ENCODE measurements at places on chromosomes 4 and X. TPM values are rescaled to one million over a fixed set of nuclear protein-coding genes. Genes with fewer than 3 reads are reported as not detected.

Gene PF4V1
- not detected for total RNA-seq

Gene MSANTD1
- total RNA-seq: 0.64 TPM

- DNase-seq: no peak
Measured at GRCh38 chr4:187451776-187452175, 543.8 kb upstream of the ZFP42 start.

DNA sequence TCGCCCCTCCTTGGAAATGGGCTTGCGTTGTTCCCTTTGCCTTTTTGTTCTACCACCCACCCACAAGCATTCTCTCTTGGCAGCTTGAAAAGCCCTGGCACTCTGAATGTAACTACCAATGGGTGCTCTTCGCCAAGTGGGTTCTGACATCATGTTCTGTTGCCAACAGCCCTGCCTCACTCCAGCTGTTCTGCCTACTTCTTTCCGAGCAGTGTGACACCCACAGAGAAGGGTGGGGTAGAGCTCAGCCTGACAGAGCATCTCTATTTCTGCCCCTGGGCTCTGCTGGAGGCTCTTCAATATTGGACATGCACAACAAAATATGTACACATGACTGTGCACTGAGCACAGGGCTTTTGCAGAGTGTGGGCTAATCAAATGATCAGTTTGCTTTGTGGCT is 15.6 kb upstream of the EXOSC9 start:
- DNase-seq: no peak

Gene BEX5
- total RNA-seq: not detected

- DNase-seq: no peak
Measured at GRCh38 chr4:36740796-36741310, 459.4 kb downstream of the DTHD1 start.

DNA sequence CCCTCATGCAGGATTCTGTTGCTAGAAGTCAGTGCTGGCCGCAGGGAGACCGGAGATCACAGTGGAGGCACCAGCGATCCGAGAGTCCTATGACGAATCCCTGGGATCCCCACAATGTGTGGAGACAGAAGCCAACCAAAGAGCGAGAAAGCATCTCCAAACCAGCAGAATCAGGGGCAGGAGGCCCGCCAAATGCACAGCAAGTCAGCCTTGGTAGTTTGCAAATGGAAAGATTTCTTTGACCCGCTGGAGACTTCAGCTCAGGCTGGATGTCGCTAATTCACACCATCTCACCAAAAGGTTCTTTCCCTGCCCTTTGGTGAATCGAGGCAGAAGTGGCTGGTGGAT is 505 bp upstream of the PKD2 start:
- no peak for DNase-seq

DNA sequence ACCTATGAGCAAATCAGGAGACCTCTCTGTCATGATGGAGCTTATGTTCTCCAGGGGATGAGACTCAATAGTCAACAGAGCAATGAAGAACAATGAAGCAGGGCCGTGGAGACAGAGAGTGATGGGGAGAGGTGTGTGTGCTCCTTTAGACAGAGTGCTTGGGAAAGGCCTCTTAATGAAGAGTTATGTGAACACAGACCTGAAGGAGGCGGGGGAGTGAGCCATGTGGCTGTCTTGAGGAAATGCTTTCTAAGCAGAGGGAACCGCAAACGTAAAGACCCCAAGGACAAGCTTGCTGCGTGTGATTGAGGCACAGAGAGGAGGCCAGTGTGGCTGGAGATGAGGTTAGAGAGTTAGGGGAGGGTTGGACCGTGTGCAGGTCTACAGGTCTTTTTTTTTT is 53.1 kb downstream of the CHRNA9 start:
- peak; percentile 13 for DNase-seq

Gene USP17L19
- total RNA-seq: not detected

GRCh38 chr4:144681806-144682205 is 35.9 kb downstream of the HHIP start:
- no peak for DNase-seq

DNA sequence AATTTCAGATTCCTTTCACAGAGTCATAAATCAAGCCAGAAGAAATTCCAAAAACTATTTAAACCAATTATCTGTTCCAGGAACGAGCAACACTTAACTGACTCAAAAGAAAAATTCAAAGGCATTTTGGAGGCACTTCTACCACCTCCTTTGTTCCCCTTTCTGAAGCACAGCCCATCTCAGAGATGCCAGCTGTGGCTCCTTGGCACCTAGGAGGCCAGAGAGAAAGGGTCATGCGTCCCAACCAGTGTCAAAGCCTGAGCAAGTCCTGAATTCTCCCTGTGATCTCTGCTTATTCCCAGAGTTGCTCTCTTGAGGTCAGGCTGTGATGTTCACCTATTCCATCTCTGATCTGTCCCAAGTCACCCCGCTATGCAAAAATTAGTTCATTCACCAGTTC is 105.0 kb upstream of the S100G start:
- DNase-seq: no peak

- peak; percentile 87 for DNase-seq
Measured at GRCh38 chr4:111639120-111639690, 506.0 kb upstream of the FAM241A start.

GRCh38 chr4:80171251-80171650 is 26.1 kb upstream of the PRDM8 start:
- peak; percentile 37 for DNase-seq

Gene VSIG4
- not detected for total RNA-seq

Gene ERCC6L
- total RNA-seq: 5.6 TPM

Gene SATL1
- not detected for total RNA-seq

DNA sequence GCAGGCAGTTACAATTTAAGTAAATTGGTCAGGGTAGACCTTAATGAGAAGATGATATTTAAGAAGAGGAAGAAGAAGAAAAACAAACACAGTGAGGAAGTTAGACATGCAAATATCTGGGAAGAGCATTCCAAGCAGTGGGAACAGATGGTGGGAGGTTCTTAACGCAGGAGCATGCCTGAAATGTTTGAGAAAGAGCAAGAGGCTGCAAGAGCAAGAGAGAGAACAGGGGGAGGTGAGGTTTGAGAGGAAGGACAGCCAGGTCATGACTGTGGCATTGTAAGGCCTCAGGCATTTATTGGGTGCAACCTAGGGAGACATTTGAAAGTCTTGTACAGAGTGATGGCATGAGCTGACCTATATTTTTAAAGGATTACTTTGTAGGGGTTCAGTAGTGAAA is 136.0 kb downstream of the UGT8 start:
- DNase-seq: no peak

DNA sequence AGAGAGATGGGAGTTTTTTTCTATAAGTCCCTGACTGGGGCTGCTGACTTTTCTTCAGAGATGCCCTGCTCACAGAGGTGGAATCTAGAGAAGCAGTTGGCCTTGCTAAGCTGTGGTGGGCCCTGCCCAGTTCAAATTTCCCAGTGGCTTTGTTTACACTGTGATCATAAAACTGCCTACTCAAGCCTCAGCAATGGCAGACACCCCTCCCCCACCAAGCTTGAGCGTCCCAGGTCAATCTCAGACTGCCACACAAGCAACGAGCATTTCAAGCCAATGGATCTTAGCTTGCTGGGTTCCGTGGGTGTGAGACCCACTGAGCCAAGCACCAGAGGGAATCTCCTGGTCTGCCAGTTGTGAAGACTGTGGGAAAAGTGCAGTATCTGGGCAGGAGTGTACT is 199.8 kb upstream of the WDFY3 start:
- no peak for DNase-seq

DNA sequence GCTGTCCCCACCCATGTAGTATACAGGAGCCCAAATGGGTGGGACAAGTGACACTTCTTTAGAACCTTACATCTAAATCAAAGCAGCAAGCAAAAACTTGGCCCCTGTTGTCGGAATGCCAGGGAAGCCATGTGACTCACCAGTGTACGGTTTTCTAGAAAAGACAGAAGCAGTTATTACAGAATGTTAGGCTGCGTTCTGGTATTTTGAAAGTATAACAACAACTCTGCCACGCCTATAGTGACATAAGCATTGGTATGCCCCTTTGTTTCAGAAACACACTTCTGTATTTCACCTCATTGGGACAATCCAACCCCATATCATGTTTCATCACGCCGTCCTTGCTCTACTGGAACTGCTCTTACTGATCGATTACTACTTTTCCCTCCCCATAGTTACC is 14.8 kb downstream of the PDHA1 start:
- no peak for DNase-seq

- DNase-seq: peak; percentile 31
Measured at GRCh38 chr4:47031011-47031678, at the start of gene GABRB1. GABRB1 (plus strand) TSS chr4:47031567.

Gene RAB40A
- 0.43 TPM for total RNA-seq

DNA sequence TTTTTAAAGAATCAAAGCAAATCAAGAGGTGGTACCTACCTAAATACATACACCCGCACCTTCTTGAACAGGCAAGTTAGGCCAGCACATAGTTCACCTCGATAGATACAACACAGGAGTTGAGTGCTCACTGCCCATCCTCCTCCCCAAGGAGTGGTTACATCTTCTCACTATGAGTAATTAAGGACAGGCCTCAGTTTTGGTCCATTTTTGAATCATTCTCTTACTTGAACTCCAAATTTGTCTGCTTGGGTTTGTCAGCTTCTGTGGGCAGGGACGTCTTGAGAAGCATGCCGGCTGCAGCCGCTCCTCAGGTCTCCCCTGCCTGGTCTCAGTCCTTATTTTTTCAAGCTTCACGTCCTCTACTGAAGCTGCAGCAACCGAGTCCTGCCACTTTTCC is 190.6 kb upstream of the RBPJ start:
- no peak for DNase-seq

Gene UGT2B15
- not detected for total RNA-seq

DNA sequence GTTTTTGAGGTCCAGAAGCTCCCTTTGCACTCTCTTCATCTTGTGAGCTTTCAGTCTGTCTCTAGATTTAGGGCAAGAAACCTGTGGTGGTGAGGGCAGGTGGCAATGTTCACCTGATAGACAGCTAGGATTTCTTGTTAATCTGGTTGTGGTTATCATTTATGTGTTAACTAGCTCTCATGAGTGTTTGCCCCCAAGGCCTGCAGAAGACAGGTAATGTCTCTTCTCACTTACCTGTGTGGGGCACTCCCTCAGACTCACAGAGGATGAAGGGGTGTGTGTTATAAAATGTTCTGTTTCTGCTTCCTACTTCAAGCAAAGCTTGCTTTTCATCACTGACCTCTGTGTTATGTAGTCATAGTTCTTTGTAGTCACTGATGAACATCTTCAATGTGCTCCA is 17.8 kb downstream of the EGF start:
- DNase-seq: no peak

DNA sequence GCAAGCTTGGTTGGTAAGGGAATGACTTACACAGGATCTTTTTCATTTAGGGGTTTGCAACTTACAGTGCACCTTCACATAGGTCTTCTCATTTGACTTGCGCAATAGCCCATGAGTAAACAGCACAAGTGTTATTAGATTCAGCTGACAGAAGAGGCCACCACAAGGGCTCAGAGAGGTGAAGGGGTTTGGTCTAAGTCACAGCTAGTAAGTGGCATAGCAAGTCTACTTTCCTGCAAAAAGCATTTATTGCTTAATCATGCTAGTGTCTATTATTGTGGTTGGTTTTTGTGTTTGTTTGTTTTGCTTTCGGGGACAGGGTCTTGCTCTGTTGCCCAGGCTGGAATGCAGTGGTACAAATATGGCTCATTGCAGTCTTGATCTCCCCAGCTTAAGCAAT is 83.3 kb downstream of the SPRY1 start:
- DNase-seq: peak; percentile 60

DNA sequence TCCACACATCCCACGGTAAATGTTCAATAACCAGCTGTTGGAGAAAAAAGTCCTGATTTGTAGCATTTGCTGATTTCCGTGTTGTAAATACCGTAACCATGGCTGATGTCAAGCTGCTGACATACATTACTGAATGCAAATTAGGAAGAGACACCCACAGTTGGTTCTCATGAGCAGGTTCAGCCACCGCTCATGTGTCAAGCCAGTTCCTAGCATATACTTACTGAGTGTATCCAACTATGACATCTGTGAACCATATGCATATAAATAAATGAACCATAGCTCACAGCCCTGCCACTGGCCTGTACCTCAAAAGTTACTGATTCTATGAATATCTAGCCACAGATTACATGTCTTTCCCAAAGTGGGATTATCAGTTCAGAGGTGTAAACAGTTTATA is 29.5 kb downstream of the FHDC1 start:
- DNase-seq: no peak

Measured in fibroblast of villous mesenchyme (primary cell).